ENCODE measurements at places on chromosomes 4 and X. TPM values are rescaled to one million over a fixed set of nuclear protein-coding genes. Genes with fewer than 3 reads are reported as not detected.

GAGE12J gene
- not detected for total RNA-seq

C4orf46 gene
- total RNA-seq: 9.2 TPM

SOX3 gene
- total RNA-seq: not detected

RTL5 gene
- total RNA-seq: 5.3 TPM

MAOB gene
- 4.2 TPM for total RNA-seq

TRPC5OS gene
- not detected for total RNA-seq

FAM50A gene
- total RNA-seq: 85.8 TPM

NXF2 gene
- not detected for total RNA-seq

KDR gene
- total RNA-seq: 13.3 TPM

CHST7 gene
- total RNA-seq: 12.7 TPM

PPARGC1A gene
- 0.13 TPM for total RNA-seq

CXCL8 gene
- total RNA-seq: 23.3 TPM

GPRASP1 gene
- 4.6 TPM for total RNA-seq

TAF7L gene
- total RNA-seq: 0.20 TPM

ANKRD50 gene
- total RNA-seq: 59.8 TPM

SLC7A11 gene
- 42.4 TPM for total RNA-seq

NLGN4X gene
- total RNA-seq: 0.46 TPM

CCDC160 gene
- 0.07 TPM for total RNA-seq

FDCSP gene
- not detected for total RNA-seq

SHOX gene
- not detected for total RNA-seq

SPIN2A gene
- 0.53 TPM for total RNA-seq

AMTN gene
- 0.13 TPM for total RNA-seq

PRSS12 gene
- 16.6 TPM for total RNA-seq

RS1 gene
- total RNA-seq: not detected

MFAP3L gene
- total RNA-seq: 7.2 TPM

CXCL11 gene
- total RNA-seq: not detected

SHROOM3 gene
- total RNA-seq: 12.6 TPM

TMEM165 gene
- 117 TPM for total RNA-seq

CHIC1 gene
- total RNA-seq: 8.1 TPM

TEX11 gene
- not detected for total RNA-seq
